Spinal cord (tissue), 10 donors: ENCODE measurements at places on chromosomes 2 and 18. TPM values are rescaled to one million over a fixed set of nuclear protein-coding genes. Genes with fewer than 3 reads are reported as not detected.

GRCh38 chr2:401019-401679, 113.3 kb upstream of the ALKAL2 start:
- no peak for DNase-seq

GRCh38 chr2:71532327-71532726, 79.0 kb downstream of the DYSF start:
- no peak for DNase-seq

GRCh38 chr18:48031641-48032040, 101.2 kb upstream of the SMAD2 start:
- DNase-seq = no peak

DNA sequence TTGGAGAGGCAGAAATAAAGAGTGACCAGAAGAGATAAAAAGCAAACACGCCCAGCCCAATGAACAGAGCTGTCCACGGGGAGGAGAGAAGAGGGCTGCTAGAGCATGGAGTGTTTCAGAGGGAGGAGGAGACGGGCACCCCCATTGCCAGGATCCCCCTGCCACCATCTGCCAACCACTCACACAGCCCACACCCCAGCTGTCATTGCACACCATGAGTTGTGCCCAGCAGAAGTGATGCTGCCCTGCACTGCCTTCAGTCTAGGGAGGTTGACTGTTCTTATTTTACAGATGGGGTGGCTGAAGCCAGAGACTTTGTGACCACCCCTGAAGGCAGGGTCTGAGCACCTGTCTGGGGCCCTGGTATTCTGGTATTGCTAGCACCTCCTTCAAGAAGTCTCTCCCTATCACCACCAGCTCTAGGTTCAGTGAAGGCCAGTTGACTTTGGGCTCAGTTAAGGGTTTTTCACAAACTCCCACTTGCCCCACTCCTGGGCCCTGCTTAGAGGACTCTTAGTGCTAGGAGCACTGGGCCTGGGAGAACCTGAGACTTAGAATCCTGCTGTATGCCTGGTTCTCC, 2.4 kb downstream of the FABP1 start:
- DNase-seq = no peak

DNA sequence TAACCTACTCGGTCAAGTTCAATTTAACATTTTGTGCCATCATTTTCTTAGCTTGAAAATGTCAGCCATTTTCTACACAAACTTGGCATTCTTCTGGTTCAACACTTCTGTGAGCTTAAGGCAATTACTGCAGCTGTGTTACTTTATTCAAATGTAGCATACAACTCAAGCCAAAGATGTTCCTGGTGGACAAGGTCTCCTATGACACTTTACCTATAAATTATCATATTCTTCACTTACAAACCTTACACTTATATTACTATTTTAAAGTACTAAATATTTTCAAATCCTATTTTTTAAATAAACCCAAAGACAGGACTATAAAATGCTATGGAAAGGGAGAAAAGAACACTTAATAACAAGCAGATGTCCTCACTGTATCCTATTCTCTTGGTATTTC, 1045.3 kb downstream of the TSN start:
- DNase-seq = no peak

DNA sequence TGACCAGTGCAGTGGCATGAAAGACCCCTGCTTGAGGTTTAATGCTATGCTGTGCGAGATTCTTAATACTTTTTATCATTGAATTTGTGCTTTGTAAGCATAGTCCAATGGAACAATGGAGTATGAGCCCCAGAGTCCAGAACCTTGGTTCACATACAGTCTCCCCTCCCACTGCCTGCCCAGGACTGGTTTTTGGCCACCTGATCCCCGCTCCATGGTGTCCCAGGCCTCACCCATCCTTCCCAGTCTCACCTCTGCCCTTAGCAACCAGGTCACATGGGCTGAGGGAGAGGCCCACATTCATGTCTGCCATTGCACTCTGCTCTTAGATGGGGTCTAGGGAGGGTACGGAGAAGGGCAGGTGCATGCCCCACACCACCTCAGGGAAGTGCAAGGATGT, 6.3 kb downstream of the PDE11A start:
- DNase-seq = no peak

- DNase-seq = no peak
These were observed 32.3 kb downstream of the STEAP3 start for GRCh38 chr2:119255760-119256581.

- DNase-seq = no peak
These were observed 250.7 kb upstream of the SALL3 start for GRCh38 chr18:78728784-78729467.

- no peak for DNase-seq
These were observed 39.1 kb upstream of the PGAP1 start for GRCh38 chr2:196965651-196966050.

DNA sequence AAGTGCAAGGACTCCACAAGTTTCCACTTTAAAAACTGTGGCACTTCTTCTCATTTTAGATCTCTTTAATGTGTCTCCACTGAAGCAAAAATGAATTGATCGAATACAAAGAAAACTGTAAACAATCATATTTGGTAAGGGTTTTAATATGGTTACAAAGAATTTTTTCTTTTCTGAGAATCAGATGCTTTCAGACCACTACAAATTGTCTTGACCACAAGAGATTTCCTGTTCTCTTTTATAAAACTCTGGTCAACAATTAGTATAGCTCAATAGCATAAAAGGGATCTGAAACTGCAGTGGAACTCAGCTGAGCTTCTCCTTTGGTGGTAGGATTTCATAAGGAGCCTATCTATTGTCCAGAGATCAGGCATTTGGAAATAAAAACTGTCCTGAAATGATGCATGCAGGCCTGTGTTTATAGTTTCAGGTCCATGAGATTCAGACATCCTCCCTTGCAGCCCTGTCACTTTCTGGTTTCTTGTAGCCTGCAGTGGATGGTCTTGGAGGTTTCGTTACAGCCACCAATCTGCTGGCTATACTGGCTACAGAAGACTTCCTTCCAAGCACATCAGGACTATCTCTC, 120.0 kb downstream of the DOCK10 start:
- no peak for DNase-seq

DNA sequence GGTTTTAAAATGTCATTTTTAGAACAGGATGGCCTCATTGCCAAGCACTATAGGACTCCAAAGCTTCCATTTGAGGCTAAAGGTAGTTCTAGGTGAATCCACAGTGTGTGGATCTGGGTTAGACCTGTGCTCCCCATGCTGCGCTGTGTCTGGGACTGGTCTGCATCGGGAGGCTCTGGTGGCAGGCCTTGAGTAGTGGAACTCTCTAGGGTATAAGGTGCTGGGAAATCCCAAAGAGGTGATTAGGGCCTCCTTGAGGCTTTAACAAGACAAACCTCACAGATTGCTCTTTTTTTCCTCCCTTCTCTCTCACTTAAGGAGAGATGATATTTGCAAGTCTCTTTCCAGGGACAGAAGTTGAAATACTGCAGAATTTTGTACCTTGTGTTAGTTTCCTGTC, 9.3 kb downstream of the SEC11C start:
- no peak for DNase-seq

- DNase-seq = no peak
These were observed 360.6 kb upstream of the TNP1 start for GRCh38 chr2:217220228-217221013.

DNA sequence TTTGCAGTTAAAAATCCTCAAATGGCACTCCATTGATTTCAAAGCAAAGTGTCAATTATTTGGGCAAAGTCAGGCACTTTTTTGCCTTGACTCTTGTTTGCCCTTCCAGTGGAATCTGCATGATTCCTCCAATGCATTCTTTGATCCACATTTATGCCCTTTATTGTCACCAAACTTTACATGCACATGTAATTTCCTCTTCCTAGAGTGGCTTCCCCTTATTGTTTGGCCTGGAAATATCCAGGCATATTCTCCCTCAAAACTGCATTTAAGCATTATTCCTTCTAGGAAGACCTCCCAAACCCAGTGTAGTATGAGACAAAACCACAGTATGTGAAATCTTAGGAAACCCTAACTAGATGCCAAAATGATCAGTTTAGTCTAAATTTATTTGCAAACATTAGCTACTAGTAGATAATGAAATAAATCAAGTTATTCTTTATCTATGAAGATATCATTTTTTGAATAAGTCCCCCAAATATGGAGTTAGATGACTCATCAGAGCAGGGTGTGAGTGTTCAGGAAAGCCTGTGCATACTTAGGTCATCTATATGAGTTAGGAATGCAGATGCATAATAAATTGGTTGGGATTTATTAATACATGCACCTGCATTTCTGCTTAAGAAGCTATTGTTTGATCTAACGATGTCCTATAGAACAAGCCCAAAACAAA, 433.3 kb upstream of the TCF4 start:
- DNase-seq = no peak

DNA sequence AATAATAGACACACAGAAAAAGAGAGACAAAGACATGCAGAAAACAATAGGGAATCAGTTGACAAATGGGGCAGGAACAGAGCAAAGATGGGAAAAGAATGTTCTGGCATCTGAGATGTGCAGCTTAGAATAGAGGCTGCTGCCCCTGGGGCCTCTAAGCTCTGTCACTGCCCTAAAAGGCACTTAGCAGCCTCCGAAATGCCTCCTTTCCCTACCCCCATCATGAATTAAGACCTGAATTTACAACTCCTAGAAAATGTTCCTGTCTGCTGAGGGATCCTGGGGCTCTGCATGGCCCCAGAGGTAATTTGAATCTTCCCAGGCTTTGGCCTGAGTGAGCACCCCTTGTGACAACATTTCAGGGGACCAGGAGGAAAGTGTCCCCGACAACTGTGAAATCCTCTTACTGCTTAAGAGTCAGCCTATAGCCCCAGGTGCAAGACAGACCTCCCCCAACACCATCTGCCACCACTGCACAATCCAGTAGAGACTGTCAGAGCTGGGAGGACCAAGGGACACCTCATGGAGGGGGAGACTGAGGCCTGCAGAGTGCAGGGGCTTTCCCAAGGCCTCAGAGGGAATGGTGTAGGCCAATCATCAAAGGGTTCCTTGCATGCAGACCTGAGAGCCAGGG, 24.8 kb downstream of the MRPL35 start:
- DNase-seq = no peak

GRCh38 chr2:70480468-70480867, 73.2 kb downstream of the TGFA start:
- no peak for DNase-seq

GRCh38 chr18:35143622-35144596, 96.9 kb upstream of the ZNF397 start:
- DNase-seq = peak; percentile 83

- no peak for DNase-seq
These were observed 49.2 kb upstream of the SMAD2 start for GRCh38 chr18:47979611-47980200.

- DNase-seq = no peak
These were observed 125.7 kb upstream of the EPAS1 start for GRCh38 chr2:46171411-46171953.

GRCh38 chr2:229443546-229444268, 172.6 kb upstream of the PID1 start:
- DNase-seq = no peak

DNA sequence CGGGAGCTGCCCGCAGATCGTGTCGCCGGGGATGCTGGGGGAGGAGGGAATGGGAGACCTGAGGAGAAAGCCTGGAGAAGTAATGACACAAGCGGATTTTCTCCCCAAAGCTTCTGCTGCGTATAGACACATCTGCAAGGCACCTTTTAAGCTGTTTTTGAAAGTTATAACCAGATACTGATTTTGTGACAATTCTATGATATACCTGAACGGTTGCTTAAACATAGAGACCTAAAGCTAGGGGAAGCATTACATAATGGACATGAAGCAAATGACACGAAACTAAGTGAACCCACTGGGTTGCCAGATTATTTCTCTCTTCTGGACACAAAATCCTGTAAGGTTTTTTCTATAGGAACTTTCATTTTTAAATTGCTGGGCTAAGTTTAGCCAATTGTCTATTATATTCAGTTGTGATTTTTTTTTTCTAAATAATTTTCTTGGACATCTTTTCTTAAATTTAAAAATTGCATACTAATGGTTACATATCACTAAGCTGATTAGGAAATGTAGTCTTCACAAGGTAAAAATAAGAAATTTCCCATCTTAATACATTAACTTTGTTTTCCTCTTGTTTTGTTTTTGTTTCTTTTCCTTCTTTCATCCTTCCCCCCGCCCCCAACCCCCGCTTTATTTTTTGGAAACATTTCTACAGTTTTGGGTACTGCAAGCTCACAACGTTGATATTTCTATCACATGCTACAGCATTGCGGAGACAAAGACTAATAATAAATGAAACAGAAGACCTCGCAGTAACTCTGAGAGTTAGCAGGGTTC, 1.3 kb downstream of the OSBPL6 start:
- peak; percentile 42 for DNase-seq

DNA sequence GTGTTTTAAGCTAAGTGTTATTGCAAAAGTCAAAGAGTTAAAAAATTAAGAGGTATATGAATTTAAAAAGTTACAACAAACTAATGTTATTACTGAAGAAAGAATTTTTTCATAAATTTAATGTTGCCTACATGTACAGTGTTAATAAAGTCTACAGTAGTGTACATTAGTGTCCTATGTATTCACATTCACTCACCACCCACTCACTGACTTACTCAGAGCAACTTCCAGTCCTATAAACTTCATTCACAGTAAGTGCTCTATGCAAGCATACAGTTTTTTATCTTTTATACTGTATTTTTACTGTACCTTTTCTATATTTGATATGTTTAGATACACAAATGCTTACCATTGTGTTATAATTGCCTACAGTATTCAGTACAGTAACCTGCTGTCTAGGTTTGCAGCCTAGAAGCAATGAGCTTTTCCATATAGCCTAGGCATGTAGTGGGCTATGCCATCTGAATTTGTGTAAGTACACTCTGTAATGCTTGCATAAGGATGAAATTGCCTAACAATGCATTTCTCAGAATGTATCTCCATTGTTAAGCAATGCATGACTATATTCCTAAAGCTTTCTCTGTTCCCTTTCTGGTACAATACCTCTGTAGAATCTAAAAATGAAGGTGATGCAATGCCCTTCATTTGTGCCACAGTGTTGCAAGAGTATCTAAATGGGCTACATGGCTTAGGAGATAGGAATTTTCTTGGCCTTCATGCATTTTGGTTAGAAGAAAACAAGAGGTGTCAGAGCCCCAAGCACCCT, 370.8 kb upstream of the NT5C1B start:
- no peak for DNase-seq

- DNase-seq = no peak
These were observed 39.0 kb downstream of the TBC1D8 start for GRCh38 chr2:101111917-101112771.

- no peak for DNase-seq
These were observed 234.3 kb upstream of the CYRIA start for GRCh38 chr2:16899958-16900357.

KIF1A gene
- 186 TPM for total RNA-seq

ARHGEF4 gene
- total RNA-seq = 61.6 TPM

SCG2 gene
- total RNA-seq = 166 TPM

GKN1 gene
- total RNA-seq = not detected

TRIM54 gene
- total RNA-seq = 0.30 TPM

SCLY gene
- 13.9 TPM for total RNA-seq

SP110 gene
- 6.8 TPM for total RNA-seq

CDK15 gene
- 0.55 TPM for total RNA-seq

XRCC5 gene
- 239 TPM for total RNA-seq

EGR4 gene
- 0.10 TPM for total RNA-seq

GPR45 gene
- 0.39 TPM for total RNA-seq

RAX gene
- total RNA-seq = not detected
